B cell (primary cell): ENCODE measurements at places on chromosomes 2 and 18.

DNA sequence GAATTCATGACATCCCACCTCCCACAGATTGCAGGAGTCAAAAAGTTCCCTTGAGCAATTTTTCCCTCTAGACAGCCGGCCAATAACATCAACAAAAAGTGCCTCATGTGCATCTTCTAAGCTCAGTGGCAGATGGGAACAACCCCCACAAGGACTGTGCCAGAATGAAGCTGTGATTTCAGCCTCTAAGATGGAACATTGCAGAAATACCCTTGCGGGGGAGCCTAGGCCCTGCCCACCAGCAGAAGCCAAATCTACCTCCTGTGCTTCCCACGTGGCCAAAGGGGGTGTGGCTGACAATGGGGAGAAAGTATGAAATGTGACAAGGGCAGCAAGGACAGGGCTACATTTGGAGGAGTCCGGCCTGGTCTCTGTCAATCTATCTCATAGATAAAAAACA, 482.3 kb downstream of the TGIF1 start:
- no peak for DNase-seq

- DNase-seq = no peak
Measured at GRCh38 chr2:166494140-166494624, at the start of gene SCN7A. SCN7A (minus strand) TSS chr2:166494249; CDS start chr2:166477696, 16,553 bp downstream.

- no peak for DNase-seq
Measured at GRCh38 chr2:105917226-105917625, 172.5 kb downstream of the NCK2 start.

DNA sequence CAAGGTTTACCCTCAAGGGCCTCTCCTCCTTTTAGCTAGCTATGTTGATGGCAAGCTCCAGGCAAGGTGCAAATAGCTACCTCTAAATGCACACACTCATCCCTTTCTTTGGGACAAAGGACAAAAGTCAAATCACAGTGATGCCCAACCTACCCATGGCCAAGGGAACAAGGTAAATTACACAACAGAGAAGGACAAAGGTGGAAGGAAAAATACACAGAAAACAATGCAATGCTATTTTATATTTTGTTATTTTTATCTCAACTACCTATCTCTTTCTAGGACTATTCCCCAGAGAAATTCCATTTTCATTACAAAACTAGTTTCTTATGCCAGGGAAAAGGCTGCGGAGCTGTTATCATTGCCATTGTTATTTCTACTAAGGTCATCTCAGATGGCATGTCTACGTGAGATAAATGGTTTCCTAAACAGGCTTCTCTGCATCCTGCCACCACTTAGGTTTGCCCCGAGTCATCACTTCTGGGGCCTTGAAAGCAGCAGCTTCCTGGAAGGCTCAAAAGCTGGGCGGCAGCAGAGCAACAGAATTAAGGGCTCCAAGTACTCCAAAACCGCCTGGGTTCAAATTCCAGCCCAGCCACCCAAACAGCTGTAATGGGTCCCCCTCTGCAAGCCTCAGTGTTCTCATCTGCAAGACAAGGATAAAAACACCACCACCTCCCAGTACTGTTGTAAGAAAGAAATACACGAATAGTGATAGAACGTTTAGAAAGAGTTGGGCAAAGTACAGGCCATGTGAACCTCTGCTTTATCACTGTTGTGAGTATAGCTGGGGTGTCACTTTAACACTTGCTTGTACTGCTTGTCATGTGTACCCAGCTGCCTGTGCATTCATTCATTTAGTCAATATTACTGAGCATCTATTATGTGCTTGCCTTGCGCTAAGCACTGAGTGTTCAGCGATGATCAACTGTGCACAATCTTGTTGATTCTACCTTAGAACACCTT, 20.9 kb downstream of the BCL2 start:
- no peak for DNase-seq

GRCh38 chr18:57864615-57865121, 61.6 kb upstream of the ATP8B1 start:
- DNase-seq = no peak
